ENCODE measurements at places on chromosomes 12 and 14.
A peak's percentile ranks its signal among the peaks of the same experiment; 100 is the strongest.

- no peak for DNase-seq
Measured at GRCh38 chr14:59276235-59276634, 87.8 kb downstream of the DAAM1 start.

DNA sequence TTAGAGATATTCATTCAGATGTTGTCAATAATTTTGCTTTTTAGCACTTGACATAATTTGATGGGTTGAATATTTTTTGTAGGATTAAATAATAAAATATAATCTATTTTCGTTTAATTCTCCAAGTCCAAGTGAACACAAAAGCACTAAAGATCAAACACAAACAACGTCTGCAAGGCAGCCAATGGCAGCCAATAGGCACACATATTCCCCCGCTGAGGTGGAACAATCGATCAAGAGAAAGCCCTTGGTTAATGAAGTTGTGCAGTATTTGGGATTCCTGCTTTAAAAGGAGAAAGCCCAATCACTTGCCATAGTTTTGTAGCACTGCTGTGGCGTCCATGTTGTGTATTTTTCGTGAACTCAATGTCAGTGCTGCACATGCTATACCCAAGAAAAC lies 1.5 kb downstream of the DHRS7 start:
- DNase-seq, result peak; percentile 13

GRCh38 chr14:69708586-69709560 lies 58.1 kb upstream of the SRSF5 start:
- no peak for DNase-seq

DNA sequence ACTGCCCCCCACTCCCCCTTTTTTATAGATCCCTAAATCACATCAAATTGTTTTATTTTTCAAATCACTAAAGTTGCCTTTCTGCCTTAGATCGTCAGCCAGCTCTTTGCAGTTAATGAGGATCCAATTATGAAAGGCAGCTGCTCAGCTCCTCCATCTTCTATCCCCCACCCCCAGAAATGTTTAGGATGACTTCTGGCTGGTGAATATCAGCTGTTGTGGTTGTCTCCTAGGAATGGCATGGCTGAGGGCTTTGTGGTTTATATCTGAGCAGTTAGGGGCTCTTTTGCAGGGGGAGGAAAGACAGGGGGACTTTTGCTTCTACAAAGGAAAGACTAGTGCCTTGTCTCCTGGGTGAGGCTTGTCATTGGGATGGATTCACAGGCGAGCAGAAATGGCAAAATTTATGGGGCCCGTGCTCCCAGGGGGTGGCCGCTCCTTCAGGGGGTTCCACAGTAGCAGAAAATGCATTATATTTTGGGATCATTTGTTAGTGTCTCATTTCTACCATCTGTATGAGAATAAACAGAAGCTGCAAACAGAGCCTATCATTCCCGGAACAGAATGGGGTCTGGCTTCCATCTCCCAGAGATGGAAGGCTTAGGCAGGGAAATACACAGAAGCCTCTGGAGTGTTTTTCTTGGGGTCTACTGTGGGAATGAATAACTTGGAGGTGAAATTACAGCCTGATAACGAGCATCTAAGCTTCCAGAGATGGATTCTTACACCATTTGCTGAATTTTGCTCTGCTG lies 6.5 kb downstream of the JDP2 start:
- no peak for DNase-seq

DNA sequence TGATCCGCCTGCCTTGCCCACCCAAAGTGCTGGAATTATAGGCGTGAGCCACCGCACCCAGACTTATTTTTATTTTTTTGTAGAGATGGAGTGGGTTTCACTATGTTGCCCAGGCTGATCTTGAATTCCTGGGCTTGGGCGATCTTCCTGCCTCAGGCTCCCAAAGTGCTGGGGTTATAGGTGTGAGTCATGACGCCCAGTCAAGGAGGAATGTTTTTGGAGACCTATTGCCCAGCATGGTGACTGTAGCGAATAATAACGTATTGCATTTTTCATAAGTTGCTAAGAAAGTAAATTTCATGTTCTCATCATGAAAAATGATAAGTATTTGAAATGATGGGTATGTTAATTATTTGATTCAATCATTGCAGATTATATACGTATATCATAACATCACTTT lies 46.5 kb downstream of the TEAD4 start:
- DNase-seq, result no peak

DNA sequence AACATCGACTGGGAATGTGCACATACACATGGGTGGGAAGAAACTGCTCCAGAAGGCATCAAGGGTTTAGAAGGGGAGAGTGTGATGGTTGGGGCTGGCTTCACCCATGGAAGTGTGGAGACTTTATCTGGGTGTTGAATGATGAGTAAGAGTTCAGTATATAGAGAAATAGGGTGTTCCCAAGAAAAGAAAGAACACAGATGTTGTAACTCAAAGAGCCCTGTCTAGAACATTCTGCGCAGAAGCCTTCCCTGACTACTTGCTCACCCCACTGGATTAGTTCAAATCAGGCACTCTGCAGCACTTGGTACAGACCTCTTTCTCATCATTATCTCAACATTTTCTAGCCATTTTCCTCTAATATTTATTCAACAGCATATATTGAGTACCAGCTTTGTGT lies 491.7 kb downstream of the SNAPC1 start:
- DNase-seq, result no peak

- no peak for DNase-seq
Measured at GRCh38 chr12:6321905-6322304, 11.4 kb downstream of the PLEKHG6 start.

DNA sequence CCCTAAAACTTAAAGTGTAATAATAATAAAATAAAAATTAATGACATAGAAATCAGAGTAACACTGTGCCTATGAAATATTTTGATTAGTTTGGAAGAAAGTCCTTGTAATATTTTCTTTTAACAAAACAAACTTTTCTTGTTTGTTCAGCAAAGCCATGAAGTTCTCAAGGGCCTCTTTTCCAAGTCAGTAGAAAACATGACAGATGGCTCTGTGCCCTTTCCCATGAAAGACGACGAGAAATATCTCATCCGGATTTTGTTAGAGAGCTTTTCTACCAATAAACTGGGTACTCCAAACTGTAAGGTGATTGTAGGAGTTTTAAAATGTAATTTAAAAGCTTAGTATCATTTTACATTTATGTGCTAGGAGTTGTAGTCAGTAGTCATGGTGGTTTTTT lies 54.5 kb upstream of the ASPG start:
- DNase-seq, result no peak

- no peak for DNase-seq
Measured at GRCh38 chr12:115386946-115387345, 703.0 kb upstream of the TBX3 start.

- DNase-seq, result no peak
Measured at GRCh38 chr14:85178864-85179263, 351.1 kb upstream of the FLRT2 start.
